Subcutaneous adipose tissue (tissue), 4 donors: ENCODE measurements at places on chromosomes 4 and X. TPM values are rescaled to one million over a fixed set of nuclear protein-coding genes. Genes with fewer than 3 reads are reported as not detected.

TMEM31 gene
- not detected for total RNA-seq

TIGD4 gene
- 0.34 TPM for total RNA-seq

ENOPH1 gene
- 19.7 TPM for total RNA-seq

PPEF2 gene
- total RNA-seq, result not detected

ART3 gene
- total RNA-seq, result not detected
